HFFc6 (cell line): ENCODE measurements at places on chromosomes 4 and X.

DNA sequence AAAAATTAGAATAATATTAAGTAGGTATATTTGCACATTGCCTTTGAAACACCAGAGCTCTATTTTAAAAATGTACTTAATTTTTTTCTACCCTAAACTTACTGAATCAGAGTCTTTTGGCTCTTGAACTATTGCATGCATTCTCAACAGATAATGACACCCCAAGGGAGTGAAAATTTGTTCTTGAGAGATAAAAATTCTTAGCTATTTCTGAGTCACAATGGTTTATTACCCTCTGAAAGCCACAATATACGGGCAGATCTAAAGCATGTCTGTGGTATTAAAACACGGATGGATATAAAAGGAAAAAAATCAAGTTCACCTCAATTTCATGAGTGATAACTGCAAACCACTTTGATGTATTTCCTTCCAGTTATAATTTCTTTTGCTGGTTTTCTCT is 636.3 kb upstream of the FTHL17 start:
- DNase-seq = no peak

- DNase-seq = no peak
These were observed 75.0 kb upstream of the DHX15 start for GRCh38 chr4:24659241-24659961.

DNA sequence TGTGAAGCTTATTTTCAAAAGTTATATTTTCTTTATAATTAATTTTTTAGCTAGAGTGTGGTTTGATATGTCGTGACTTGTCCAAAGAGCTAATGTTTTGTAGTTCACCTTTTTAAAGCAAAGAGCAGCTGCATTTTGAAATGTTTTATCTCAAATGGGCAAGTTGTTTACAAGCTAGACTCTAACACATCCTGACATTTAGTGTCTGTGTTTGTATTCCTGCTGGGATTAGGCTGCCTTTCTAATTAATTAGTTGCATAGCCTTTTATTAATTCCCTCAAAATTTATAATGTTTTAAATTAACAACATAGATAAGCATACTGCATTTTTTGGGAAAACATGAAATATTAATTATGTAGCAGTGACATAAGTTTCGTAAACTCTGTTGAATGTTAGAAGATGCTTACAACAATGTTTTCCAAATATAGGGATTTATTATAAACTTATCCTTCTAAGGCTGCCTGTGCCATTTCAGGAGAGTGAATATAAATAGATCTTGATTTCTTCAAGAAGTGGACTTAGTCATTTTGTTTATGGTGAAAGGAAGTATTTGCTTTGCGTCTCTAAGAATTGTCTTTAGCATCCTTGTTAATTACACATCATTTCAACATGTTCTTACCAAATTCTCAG is 37.7 kb upstream of the NUDT6 start:
- no peak for DNase-seq

- no peak for DNase-seq
These were observed 89.7 kb downstream of the ZNF718 start for GRCh38 chr4:213971-214370.

DNA sequence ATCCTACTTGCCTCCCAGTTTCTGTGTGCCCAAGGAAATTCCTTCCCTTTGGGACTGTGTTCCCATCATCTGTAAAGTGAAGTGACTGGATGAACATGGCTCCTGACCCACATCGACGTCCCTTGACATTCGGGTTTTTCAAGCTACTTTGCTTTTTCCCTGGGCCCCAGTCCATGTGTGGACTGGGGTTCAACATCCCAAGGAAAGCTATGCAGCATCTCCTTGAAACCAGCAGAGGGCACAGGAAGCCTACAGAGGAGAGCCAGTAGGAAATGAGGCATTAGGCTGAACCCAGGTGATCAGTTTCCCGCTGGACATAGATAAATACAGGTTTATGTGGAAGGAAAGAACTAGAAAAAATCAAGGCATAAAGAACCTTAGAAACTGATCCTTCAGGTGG is 145.1 kb upstream of the ARHGEF9 start:
- DNase-seq = peak; percentile 17

- peak; percentile 13 for DNase-seq
These were observed 8.1 kb downstream of the ETDB start for GRCh38 chrX:135112096-135112729.

DNA sequence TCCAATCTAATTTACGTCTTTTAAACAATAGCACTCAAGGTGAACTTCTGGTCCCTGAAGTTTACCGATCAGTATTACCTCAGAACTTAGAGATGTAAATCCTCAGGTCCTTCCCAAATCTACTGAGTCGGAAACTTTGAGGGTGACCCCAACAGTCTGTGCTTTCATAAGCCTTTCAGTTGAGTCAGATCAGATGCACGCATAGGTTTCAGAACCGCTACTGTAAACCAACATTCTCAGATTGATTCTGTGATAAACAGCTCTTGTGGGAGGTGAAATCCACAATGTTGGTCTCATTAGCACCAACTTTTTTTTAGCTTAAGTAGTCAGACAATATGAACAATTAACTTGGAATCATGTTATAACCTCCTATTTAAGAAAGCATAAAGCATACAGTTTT is 86.0 kb downstream of the WWC2 start:
- no peak for DNase-seq

DNA sequence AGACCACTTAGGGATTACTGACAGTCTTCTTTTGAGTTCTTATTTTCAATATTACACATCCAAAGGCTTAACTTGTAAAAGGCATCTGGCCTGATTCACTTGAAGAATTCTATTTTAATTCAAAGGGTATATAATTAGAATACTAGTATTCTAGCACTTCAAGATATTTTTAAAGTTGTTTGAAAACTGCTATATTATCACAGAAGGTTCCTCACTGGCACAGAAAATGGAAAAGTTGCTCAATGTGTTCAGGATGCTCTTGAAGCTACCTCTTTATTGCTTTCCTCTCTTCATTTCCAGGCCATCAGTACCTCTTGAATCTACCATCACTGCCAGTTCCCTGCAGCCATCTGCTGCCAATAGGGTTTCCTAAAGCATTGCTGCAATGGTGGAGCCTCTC is 271.4 kb downstream of the KCNIP4 start:
- no peak for DNase-seq

- DNase-seq = no peak
These were observed 376.5 kb downstream of the CCSER1 start for GRCh38 chr4:90503677-90504076.

GRCh38 chrX:78653118-78653822 is 5.9 kb downstream of the RTL3 start:
- peak; percentile 85 for DNase-seq

- no peak for DNase-seq
These were observed 23.7 kb downstream of the BMP2K start for GRCh38 chr4:78799551-78800495.

DNA sequence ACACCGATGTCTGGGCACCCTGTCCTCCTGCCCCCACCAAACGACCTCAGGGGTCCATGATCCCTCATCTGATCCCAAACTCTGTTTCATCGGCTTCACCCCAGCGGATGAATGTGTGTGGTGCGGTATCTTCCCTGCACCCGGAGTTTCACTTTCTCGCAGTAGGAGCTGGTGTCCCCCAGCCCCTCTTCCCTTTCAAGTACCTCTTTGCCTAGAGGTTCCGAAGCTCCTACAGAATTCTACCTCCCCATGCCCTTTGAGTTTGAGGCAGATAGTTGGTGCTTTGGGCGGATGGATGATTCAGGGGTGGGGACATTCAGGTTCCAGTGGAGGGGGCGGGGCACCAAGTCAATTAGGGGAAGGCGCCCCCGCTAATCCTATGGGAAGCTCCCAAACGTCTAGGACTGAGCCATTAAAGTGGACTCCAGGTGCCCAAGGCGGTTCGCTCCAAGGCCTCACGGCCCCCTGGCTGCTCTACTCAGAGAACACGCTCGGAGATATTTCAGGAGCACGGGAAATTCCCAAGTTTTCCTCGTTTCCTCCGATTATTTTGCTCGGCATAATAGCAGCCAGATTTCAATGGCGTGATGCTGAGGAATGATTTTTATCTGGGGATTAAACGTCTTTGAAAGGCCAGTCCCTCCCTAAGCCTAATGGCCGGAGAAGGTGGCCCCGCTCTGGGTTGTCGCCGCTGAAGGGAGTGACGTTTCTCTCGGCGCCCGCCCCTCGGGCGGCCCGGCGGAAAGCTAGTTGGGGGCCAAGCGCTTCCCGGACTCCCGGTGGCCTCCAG is 1.3 kb downstream of the MSX1 start:
- DNase-seq = peak; percentile 24

- DNase-seq = no peak
These were observed 6.6 kb downstream of the SYN1 start for GRCh38 chrX:47613082-47613481.

DNA sequence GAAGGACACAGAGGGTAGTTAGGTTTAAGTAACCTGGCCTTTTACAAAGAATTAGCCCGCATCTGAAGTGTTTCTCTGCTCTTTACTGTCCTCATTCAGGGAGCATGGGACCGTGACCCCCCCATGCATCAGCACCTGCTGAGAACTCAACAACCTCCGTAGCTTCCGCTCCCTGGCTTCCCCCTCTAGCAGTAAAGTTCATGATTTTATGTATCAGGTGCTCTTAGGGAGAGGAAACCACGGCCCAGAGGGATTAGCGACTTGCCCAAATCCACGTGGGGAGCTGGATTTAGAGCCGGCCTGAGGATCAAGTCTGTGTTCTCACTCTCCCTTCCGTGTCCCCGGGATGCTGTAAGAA is 284.6 kb upstream of the GATB start:
- no peak for DNase-seq

GRCh38 chrX:38664285-38664684 is 102.9 kb downstream of the TSPAN7 start:
- peak; percentile 16 for DNase-seq

DNA sequence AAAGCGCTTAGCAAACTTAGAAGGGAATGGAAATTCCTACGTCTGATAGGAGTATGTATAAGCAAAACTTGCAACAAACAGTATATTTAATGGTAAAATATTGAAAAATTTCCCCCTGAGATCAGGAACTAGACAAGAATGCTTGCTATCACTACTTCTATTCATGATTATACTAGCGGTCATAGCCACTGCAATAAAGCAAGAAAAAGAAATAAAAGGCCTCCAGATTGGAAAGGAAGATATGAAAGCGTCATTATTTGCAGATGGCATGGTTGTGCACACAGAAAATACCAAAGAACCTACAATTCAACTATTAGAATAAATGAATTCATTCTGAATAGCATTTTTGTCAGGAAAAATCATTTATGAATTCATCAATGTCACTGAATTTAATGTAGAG is 87.2 kb upstream of the BCOR start:
- no peak for DNase-seq

GRCh38 chr4:144872508-144873225 is 225.3 kb downstream of the ANAPC10 start:
- no peak for DNase-seq

DNA sequence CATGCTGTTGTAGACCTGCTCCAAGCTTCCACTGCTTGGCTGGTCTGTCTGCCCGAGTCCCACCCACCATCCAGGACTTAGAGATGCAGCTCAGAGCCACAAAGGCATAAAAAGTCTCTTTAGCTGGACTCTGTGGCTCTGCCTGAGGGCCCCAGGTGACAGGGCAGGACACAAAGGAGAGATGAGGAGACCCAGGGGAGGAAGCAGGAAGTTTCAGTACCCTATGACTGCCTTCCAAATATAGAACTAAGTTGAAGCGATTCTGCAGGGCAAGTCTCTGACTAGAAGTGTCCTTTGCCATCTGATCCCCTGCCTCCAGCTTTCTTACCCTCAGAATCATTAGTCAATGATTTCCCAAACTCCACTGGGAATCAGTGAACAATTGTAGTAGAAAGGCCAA is 11.2 kb upstream of the CXCR3 start:
- no peak for DNase-seq

GRCh38 chr4:4735136-4735750 is 124.2 kb upstream of the MSX1 start:
- no peak for DNase-seq

- peak; percentile 94 for DNase-seq
These were observed 146.8 kb downstream of the PPP3CA start for GRCh38 chr4:101200561-101200960.
